ENCODE measurements at places on chromosomes 5 and 9.

DNA sequence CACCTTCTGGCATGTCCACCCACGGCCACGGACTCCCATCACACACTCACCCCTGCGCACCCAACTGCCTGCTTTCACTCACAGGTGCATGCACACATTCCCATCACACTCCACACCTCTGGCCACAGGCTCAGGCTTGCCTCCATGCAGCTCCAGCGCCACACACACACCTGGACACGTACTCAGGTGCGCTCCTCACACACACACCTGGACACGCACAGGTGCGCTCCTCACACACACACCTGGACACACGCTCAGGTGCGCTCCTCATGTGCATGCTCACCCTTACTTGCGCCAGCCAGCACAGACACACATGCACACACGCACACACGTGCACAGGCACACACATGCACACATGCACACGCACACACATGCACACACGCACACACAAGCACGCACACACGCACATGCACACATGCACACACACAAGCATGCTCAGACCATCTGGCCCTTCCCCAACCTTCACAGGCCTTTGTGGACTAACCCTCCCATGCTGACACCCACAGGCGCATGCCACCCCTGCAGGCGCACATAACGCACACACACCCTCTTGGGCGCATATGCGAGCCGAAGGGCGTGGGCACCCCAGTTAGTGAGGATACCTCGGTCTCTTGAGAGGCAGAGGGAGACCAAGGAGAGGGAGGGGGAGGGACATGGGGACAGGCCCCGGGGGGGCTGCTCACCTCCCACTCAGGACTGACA is 8.3 kb downstream of the GRIN1 start:
- DNase-seq = no peak

DNA sequence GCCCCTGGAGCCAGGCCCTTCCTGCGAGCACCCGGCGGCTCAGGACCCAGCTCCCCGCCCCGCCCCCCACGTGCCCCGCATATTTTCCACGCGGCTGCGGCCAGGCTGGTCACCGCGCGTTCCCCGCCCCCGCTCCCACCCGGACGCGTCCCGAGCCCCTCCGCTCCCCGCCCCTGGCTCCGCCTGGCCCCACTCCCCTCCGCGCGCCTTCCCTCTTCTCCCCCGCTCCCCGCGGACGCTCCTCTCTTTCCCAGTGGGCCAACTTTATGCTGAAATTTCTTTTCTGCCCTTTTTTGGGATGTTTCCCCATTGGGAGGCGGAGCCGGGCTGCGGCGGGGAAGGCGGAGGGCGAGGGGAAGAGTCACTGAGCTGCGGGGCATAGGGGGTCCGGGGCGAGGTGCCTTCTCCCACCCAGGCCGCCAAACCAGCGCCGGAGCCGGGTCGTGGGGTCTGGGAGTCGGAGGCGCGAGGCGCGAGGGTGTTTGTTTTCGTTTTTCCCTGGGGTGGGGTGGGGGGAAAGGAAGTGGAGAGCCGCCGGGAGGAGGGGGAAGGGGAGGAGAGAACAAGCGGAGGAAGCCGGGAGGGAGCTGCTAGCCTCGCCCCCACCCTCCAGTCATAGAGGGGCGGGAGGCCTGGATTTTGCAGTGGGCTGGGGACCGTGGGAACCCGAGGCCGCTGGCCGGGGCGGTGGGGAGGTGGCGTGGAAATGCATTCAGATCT is 1.0 kb upstream of the TPM2 start:
- peak; percentile 79 for DNase-seq

- DNase-seq = no peak
Observed at GRCh38 chr5:137753691-137754187, 424 bp downstream of the HNRNPA0 start.

DNA sequence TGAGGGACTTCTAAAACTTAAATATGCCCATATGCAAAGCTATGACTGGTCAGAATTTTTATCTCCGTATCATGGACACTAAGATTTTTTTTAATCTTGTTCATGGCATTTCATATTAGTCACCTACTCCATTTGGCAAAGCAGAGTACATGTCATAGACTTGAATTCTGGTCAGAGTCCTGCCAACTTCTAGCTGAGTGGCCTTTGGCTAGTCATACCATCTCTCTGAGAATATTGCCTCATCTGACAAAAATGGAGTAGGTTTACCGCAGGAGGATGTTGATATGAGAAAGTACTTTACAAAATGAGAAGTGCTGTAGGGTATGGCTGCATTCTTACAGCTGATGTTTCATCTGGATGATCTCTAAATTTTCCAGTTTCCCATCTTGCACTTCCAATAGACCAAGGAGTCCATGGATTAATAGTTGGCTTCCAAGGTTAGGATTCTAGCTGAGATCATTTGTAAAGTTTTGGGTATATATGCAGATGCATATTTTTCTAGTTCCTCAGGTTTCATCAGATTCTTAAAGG is 150.8 kb upstream of the NR3C1 start:
- DNase-seq = peak; percentile 99

GRCh38 chr5:158117467-158118160 is 258.7 kb upstream of the CLINT1 start:
- peak; percentile 22 for DNase-seq
